Daoy (cell line): ENCODE measurements at places on chromosomes 3 and 15. TPM values are rescaled to one million over a fixed set of nuclear protein-coding genes. Genes with fewer than 3 reads are reported as not detected.

ARID3B gene
- 9.3 and 10.6 TPM in 2 replicates for total RNA-seq

GRCh38 chr3:89571298-89571697 lies 463.9 kb downstream of the EPHA3 start:
- no peak for DNase-seq

GRCh38 chr15:76339305-76340197 lies 3.0 kb downstream of the ISL2 start:
- no peak for DNase-seq

DNA sequence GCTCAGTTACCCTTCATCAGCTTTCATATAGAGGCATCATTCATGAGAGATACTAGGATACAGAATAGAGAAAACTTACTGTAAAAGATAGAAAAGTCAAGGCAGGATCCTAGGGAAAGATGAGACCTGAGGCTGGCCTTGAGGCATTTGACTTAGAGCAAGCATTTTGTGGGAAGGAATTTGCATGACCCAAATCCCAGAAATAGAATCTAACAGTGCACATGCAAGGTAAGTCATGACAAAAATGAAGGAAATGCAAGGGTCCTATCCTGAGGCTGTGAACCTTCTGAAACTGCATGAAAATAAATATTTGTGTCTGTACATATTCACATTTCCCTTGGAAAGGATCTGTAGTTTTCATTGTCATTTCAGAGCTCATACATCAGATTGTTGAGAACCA lies 122.3 kb downstream of the HCN4 start:
- no peak for DNase-seq

DNA sequence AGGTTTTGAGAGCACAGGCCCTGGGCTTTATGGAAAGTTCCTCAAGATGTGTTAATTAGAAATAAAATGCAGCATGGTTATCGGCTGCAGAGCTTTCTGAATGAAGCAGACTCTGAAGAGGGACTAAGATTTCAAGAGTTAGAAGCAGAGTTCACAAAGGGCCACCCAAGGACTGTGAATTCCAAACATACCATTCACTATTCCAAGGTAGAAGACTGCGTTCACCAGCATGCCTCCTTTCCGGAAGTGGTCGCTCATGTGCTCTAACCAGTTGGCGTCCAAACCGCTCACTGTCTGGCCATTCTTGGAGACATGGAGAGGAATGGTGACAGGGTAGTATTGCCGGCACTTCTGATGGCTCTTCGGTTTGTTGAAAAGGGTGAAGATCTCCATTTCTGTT lies 104.9 kb downstream of the OXNAD1 start:
- no peak for DNase-seq

DNA sequence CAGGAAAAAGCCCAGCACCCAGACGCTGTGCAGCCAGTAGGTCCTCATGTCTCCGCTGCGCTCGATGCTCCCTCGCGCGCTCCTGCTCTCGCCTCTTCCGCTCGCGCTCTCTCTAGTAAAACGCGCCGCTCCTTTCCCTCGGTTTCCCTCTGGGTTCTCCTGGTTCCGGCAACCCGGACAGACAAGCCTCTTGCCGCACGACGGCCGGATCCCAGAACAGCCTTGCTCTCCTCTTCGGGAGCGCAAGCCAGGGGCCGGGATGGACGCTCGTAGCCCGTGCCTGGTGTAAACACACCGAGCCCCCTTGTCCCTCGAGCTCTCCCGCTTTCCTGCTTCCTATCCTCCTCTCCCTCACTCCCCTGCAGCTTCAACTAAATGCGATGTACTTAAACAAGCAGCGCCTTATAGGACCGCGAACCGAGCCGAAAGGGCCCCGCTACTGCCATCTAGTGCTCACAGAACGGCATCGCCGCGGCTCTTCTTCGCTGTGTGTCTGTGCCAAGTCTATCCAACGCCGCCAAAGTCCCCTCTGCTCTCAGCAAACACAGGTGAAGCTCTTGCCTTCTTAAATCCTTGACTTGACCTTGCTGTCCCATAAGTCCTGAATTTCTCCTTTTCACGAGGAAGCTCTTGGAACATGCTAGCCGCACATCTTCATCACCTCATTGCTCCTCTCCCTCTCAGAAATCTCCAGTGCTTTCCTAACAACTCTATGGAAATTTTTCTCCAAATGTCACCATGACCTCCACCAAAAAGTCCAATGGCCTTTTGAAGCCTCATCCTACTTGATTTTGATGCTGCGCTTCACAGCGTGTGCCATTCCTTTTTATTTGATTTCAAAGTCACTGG lies 1037.2 kb downstream of the IGSF11 start:
- DNase-seq = peak; percentile 84

DNA sequence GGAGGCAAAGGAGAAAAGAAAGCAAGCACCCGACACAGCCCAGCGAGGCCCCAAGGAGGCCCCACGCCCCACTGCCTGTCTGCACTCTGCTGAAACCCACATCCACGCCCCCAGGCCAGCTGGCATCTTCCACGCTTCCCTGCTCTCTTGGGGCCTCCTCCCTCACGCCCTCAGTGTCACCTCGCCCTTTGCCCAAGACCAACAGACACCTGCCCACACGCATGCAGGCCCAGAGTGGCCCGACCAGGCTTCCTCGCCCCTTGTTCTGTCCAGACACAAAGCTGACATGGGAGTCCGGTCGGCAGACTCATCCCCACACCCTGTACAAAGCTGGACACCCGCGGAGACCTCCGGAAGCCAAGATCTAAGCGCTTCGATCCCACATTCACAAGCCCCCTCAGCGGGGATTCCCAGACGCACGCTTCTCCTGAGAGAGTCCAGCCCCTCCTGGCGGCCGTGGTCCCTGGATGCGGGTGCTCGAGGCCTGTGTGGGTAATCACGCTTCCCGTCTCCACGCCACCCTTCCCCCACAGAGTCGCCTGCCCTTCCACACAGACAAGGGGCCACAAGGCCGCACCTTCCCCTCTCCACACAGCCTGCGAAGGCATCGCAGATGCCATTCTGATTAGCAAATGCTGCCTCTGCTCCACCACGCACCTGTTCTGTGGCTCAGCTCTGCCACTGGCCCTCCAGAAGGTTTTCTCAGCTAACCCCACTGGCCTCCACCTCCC lies 176.6 kb downstream of the XXYLT1 start:
- no peak for DNase-seq

DNA sequence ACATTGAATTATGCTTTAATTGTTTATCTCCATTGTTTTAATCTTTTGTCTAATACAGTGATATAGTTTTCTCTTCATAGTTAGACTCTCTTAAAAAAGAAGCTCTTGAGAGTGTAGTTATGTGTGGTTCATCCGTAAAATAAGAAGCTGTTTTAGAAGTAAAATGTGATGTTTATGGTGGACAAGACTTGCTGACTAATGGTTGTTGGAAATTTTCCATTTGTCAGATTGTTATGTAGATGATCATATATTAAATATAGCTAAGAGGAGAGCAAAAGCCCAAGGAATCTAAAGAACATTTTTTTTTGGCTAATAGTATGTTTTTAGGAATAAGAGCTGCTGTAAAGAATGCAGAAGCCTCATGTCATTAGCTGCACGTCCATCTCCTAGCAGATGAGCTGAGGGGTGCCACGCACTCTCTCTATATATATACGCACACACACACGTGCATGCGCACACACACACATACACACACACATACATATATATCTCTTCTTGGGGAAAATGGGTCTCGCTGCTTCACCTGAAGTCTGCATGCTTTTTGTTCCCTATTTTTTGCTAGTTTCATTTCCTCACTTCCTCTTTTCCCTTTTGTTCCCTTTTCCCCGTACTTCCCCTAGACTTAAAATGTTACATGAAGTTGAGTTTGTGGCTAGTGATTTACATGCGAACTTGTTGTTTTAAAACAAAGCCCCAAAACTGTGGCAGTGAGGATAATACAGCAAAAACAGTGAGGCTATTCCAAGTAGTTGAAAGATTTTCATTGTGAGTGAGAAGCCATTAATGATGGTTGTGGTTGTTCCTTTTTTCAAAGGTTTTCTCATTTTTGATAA lies 107.8 kb downstream of the MBNL1 start:
- no peak for DNase-seq

GRCh38 chr3:168088106-168088720 lies 7.5 kb downstream of the GOLIM4 start:
- DNase-seq = peak; percentile 36

DNA sequence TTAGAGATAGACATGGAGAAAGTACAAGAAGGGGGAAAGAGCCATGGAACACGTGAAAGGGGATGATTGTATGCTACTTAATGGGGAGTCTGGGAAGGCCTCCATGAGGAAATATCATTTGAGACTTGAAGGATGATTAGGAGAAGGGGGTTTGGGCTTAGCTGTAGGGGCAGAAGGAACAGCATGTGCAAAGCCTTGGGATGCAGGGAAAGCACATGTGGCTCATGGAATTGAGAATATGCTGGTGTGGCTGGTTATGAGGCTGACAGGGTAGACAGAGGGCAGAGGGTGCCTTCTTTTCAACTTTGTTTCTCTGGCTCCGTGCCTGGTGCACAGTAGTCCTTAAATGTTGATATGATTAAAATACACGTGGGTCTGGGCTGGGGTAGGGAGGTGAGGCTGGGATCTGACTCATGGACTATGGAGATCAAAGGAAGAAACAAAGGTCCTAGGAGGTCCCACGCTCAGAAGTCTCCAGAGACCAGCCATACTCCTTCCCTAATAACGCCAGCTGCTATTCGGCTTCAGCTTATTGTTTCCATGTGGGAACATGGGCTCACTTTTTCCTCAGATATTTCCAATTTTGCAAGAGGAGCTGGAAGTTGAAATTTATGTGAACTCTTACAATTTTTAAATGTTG lies 1.1 kb downstream of the GTF2E1 start:
- peak; percentile 22 for DNase-seq

GOLGA6B gene
- total RNA-seq = not detected in 2 replicates

DNA sequence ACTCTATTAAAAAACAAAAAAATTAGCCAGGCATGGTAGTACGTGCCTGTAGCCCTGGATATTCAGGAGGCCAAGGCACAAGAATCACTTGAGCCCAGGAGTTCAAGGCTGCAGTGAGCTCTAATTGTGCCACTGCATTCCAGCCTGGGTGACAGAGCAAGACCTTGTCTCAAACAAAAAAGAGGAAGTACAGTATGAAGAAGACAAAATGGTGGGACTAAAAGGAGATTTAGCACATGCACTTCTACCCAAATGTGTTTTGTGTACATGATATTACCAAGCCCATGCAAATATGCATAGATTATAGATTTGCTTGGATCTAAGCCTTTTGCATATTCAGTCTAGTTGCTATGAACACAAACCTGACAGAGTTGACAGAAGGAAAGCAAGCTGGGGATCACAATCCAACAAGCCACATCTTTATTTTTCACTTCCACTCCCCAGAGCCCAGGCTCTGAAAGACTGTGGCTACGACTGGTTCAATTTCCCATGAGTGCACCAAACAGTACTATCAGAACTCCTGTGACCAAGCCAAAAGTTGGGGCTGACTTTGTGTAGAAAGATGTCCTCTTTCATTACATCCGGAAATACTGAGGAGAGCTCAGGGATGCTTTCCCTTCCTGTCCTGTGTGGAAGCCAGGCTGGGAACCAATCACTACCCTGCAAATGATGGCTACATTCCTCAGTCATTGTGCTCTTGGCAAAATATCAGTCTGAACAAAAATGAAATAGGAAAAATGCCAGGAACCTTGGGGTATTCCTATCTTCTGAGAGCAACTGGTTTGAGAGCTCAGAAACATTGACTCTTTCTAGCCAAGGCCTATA lies 49.4 kb downstream of the TGM4 start:
- no peak for DNase-seq

GRCh38 chr3:115623044-115623868 lies at the start of gene GAP43:
TSS of gene GAP43 (plus strand) at chr3:115623510. CDS start at chr3:115623690, 180 bp downstream.
- DNase-seq = peak; percentile 41
